ENCODE measurements at places on chromosomes 4 and X. TPM values are rescaled to one million over a fixed set of nuclear protein-coding genes. Genes with fewer than 3 reads are reported as not detected.

DNA sequence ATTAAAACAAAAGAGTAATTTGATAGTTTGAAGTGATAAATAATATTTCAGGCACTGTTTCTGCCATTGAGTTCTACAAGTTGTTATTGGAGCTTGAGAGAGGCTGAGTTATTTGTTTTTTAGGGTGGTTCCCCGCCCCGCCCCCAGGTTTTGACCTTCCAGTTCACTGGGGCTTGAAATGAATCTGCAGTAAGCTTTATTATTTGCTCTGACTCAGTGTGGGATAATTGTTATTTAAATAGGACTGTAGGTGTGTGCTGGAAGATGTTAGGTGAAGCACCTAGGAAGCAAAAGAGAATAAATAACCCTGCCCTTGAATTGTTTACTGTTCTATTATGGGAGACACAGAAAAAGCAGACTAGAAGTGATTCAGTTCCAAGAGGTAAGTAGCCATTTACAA is 81.2 kb upstream of the KCNIP4 start:
- DNase-seq: no peak

DNA sequence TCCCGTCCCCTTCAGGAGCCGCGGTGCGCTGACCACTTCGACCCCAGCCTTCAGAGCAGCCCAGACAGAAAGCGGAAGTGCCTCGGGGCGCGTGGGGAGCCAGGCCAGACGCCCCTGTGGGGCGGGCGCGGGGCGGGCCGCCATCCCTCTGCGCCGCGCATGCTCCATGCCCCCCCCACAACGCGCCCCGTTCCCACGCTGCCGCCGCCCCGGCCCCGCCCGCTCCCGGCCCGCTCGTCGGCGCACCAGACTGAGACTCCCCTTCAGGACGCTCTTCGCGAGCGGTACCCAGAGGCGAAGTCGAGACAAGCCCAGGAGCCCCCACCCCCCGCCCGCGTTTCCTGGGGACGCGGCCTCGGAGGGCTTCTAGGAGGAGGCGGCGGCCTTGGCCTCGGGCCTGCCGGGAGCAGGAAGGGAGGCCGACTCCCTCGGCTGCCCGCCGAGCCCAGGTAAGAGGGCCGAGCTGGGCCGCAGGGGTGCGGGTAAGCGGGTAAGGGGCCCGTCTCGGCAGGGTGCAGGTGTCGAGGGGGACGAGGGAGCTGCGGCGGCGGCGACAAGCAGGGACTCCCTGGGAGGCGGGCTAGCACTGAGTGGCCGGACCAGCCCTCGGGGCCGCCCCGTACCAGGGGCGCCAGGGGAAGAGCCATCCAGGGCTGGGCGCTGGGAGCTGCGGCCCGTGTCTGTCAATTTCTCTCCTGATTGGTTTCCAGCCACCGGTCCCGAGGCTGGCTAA is at the start of gene ZFP92:
TSS of gene ZFP92 (plus strand) at position 218 of the 733 bp plus-strand sequence. CDS start 6,851 bp downstream, outside the sequence.
- DNase-seq: no peak

- DNase-seq: no peak
Measured at GRCh38 chr4:153757407-153757806, 2.4 kb downstream of the RNF175 start.

Gene USP27X
- total RNA-seq: 1.1 TPM

Gene FRG1
- total RNA-seq: 61.5 TPM

Gene SSX4B
- not detected for total RNA-seq

Gene CSN2
- not detected for total RNA-seq

Gene TLL1
- total RNA-seq: 1.4 TPM
